ENCODE measurements at places on chromosomes 12 and 14.

DNA sequence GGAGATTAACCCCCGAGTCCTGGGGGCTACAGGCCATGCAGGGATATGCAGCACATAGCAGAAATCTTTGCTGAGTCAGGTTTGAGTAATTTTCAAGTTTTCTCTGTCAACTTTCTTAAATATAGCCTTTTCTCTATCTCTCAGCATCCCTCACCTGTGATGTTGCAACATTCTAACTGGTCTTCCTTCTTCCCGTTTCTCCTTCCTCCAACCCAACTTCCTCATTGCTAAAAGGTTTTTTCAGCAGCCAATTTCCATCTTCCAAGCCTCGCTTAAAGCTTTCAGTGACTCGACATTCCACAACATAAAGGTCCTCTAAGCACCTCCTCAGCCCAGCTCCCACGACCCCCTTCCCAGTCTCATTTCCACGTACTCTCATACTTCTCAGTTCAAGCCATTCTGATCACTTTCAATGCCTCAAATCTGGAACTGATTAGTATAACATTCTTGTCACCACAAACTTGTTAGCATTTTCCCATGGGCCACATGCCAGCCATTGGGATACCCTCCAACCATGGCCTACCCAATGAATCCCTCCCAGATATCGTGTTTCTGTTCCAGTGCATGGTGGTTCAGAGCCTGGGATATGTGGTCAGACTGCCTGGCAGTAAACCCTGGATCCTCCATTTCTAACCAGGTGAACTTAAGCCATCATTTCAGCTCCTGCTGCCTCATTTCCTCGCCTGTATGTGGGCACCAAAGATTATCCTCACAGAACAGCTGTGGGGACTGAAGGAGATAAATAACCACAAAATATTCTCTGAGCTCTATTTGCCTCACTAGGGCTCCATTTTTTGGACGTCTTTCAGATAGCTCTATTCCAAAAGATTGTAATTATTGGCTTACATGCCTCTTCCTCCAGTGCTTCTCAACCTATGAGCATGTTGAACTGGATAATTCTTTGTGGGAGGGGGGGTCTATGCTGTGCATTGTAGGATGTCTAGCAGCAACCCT is 65.8 kb downstream of the KCNK10 start:
- peaks cover 11% of the 10 kb centered on the region for H3K27me3 ChIP-seq
- no peaks in the 10 kb centered on the region for H3K4me1 ChIP-seq
- H3K4me3 ChIP-seq = no peak overlapping the region

DNA sequence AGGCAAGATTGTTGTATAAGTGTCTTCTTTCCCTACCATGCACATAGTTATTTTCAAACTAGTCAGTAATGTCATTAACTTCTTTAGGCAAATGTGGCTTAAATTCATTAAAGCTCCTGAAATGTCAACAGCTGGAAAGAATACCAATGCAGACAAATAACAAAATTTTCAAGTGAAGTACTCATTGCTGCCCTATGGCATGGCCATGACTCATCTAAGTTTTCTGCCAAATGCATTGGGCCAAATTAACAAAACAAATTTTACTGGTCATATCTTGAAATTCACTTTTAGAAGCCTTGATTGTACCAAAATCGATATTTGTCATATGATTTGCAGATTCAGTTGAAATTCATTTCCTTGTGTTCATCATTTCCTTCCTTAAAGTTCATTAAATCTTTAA is 915.9 kb downstream of the SLC6A15 start:
- DNase-seq = no peak
- H3K4me3 ChIP-seq = no peak overlapping the region
- no peak overlapping the region for H3K27ac ChIP-seq
- no peaks in the 10 kb centered on the region for H3K4me1 ChIP-seq
- no peaks in the 10 kb centered on the region for H3K36me3 ChIP-seq

- H3K27ac ChIP-seq = no peak overlapping the region
- H3K4me3 ChIP-seq = peak overlapping the region; percentile 86
- peaks cover 13% of the 10 kb centered on the region for H3K27me3 ChIP-seq
- no peak for DNase-seq
- H3K4me1 ChIP-seq = peaks cover 6% of the 10 kb centered on the region
Measured at GRCh38 chr14:64973026-64973442, 898 bp upstream of the RAB15 start.

GRCh38 chr14:93271111-93271510 is 61.7 kb downstream of the BTBD7 start:
- DNase-seq = no peak
- H3K4me3 ChIP-seq = no peak overlapping the region
- H3K4me1 ChIP-seq = peaks cover 9% of the 10 kb centered on the region
- peaks cover 10% of the 10 kb centered on the region for H3K36me3 ChIP-seq
- no peak overlapping the region for H3K27ac ChIP-seq

DNA sequence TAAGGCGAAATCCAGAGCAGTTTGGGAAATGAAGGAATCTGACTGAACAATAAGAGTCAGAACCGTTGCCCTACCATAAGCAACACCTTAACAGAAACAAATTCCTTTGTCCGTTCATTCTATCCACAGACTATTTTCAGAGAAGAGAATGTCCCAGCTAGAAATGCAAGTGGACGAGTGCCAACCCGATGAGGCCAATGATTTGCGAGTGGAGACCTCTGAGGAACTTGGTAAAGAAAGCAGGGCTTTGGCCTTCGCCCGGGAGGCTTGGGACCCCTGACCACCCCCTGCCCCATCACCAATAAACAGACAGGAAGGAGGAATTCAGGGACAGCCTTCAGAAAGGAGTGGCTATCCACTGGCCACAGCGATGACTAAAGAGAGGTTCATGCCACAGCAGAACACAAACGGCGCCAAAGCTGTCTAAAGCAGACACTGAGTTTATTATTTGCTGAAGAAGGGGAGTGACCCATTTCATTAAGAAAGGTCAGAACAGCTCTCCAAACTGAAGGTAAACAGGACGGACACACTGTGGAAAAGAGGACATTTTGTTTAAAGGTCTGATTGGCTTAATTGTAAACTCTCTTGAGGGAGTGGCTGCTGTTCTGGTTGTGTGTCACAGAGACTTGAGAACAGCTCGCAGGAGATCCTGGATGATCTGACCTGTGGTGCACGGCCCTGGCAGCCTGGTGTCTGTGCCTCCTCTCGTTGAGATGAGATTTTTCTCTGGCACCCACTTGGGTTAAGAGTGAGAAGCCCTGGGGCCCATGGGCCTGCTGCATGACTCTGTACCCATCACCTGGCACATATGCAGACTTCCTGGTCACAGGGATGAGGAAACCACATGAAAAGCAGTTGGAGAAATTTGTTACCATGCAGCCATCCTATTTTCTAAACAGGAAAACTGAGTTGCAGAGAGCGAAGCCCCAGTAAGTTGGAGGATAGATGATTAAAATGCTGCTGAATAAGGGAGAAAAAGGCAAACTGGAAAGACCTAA is 142.0 kb upstream of the PZP start:
- no peak overlapping the region for H3K4me3 ChIP-seq
- H3K27me3 ChIP-seq = no peaks in the 10 kb centered on the region
- H3K36me3 ChIP-seq = peaks cover 7% of the 10 kb centered on the region
- no peaks in the 10 kb centered on the region for H3K4me1 ChIP-seq
- DNase-seq = no peak

GRCh38 chr14:105532735-105533141 is 6.4 kb downstream of the TMEM121 start:
- peak; percentile 59 for DNase-seq
- peak overlapping the region; percentile 57 for H3K4me3 ChIP-seq
- peaks cover 38% of the 10 kb centered on the region for H3K4me1 ChIP-seq
- peaks cover 2% of the 10 kb centered on the region for H3K27me3 ChIP-seq
